ENCODE measurements at places on chromosomes 2 and 18.

DNA sequence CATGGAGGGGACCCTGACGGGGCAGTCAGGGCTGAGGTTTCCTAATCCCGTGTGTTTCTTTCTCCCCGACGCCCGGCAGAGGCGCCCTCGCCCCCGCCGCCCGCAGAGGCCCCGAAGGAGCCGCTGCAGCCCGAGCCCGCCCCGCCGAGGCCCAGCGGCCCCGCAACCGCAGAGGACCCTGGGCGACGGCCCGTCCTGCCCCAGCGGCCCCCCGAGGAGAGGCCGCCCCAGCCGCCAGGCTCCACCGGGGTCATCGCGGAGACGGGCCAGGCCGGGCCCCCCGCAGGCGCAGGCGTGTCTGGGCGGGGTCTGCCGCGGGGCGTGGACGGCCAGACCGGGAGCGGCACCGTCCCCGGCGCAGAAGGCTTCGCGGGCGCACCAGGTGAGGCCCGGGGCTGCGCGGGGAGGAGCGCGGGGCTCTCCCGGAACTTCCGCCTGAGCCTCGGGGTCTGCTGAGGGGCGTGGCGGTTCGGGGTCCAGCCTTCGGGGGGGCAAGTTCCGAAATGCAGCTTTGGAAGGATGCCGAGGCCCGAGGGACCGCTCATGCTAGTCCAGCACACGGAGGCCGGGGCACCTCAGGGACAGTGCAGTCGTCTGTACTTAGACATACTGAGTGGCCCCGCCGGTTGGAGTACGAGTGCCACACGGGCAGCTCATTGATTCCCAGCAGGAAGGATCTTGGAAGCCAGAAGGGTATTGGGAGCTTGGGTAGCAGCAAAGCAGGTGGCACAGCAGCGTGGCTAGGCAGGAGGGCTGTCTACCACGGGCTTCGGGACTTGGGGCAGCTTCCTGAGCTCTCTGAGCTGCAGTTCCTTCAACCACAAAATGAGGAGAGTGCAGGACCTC, 60.1 kb downstream of the EMILIN2 start:
- DNase-seq = peak; percentile 13

GRCh38 chr2:9222239-9222892, 15.8 kb downstream of the ASAP2 start:
- no peak for DNase-seq

DNA sequence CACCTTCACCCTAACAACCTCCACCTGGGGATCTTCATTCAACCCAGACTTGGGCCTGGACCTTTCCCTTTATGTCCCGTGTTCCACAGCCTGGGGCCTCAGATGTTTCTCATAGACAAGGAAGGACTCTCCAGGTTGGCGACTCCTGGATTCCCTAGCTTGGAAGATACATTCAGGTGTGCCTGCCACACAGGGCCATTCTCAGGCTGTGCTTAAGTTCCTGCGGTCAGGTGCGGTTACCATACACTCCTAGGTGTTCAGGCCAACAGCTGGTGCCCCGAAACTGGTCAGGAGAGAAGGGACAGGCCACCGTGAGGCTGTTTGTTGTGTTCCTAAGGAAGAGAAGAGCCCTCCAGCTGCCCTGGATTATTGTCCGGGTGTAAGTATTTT, 15.6 kb downstream of the SLC4A3 start:
- no peak for DNase-seq

- DNase-seq = no peak
Measured at GRCh38 chr2:150081775-150082481, 405.5 kb downstream of the RND3 start.

DNA sequence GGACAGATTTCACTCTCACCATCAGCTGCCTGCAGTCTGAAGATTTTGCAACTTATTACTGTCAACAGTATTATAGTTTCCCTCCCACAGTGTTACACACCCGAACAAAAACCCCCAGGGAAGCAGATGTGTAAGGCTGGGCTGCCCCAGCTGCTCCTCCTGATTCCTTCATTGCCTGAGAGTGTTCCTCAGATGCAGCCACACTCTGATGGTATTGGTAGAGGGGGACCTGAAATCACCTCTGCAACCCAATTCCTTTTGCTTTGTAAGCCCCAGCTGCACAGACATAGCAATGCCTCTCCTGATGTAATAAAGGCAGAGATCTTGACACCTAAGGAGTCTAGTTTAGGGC, 1529.8 kb downstream of the RPIA start:
- no peak for DNase-seq
